Pericardium fibroblast (primary cell): ENCODE measurements at places on chromosomes 2 and 18. TPM values are rescaled to one million over a fixed set of nuclear protein-coding genes. Genes with fewer than 3 reads are reported as not detected.

TGOLN2 gene
- 63.9 and 67.5 TPM in 2 replicates for total RNA-seq

KIF5C gene
- total RNA-seq = 0.34 TPM in 1 of 2 replicates, not detected in the other

LRRC30 gene
- total RNA-seq = not detected in 2 replicates

AMER3 gene
- total RNA-seq = not detected in 2 replicates
